M059J (cell line): ENCODE measurements at places on chromosomes 2 and 18. TPM values are rescaled to one million over a fixed set of nuclear protein-coding genes. Genes with fewer than 3 reads are reported as not detected.

The OXER1 gene
- total RNA-seq = not detected in 2 replicates

The ANKRD30B gene
- 0.57 and 3.4 TPM in 2 replicates for total RNA-seq

The GPR75 gene
- total RNA-seq = 1.0 and 2.7 TPM in 2 replicates

The TMEFF2 gene
- total RNA-seq = 0.12 and 0.34 TPM in 2 replicates

The TSN gene
- total RNA-seq = 50.5 and 62.8 TPM in 2 replicates

The SLC5A7 gene
- not detected in 2 replicates for total RNA-seq

The CYP27C1 gene
- total RNA-seq = 0.96 and 1.7 TPM in 2 replicates

The C2orf72 gene
- 1.1 and 1.6 TPM in 2 replicates for total RNA-seq

The HRH4 gene
- total RNA-seq = not detected in 2 replicates

The LIPG gene
- total RNA-seq = 37.9 and 66.5 TPM in 2 replicates

The GPBAR1 gene
- total RNA-seq = 0.37 TPM in 1 of 2 replicates, not detected in the other

The ST8SIA5 gene
- total RNA-seq = 9.8 and 12.2 TPM in 2 replicates

The FTCDNL1 gene
- total RNA-seq = 0.25 and 0.99 TPM in 2 replicates

The ALPG gene
- not detected in 2 replicates for total RNA-seq

The LDAH gene
- total RNA-seq = 16.6 and 18.5 TPM in 2 replicates

GRCh38 chr18:68676913-68677312 lies 38.0 kb downstream of the TMX3 start:
- DNase-seq = no peak

- DNase-seq = peak; percentile 83
These were observed 94.5 kb downstream of the MTCL1 start for GRCh38 chr18:8799596-8800441.

DNA sequence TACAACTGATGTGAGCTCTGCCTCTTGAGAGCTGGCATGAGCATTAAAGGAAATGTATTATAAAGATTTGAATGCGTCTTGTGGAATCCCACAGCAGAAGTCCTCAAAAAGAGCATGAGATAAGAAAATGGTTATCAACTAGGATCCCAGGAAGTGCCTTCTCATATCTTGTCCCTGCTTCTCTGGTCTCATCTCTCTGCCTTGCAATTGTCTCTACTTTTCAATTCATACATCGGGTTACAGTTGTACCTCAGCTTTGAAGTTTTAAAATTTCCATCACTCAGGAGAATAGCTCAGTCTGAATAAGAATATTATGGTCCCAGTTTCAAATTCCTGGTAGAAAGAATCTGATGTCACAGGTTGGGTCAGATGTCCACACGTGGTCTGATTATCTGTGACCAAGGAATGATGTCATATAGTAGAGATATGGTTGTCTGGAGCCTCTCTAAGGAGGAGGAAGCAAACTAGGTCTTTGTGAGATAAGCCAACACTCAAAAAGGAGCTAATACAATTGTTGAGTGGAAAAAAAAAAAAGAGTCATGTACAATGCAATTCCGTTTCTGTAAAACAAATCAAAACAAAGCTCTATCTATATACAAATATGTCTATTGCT lies 21.7 kb upstream of the CCDC88A start:
- DNase-seq = no peak

DNA sequence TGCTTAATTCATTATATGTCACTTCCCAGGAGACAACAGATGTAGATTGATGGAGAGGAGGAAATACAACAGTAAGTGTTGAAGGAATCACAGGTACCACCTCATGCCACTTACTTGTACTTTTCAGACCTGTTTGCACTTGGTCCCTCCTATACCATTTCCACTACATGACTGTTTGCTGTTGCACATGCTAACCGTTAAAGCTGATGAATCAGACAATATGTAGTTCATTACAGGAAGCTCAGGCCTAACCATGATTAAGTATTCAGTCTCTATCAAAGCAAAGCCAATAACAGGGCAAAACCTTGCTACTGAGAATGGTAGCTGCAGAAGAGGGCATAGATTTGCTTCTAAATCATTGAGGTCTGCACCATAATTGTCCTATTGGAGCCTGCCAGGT lies 30.2 kb upstream of the GRP start:
- no peak for DNase-seq

- DNase-seq = no peak
These were observed 101.1 kb upstream of the GLI2 start for GRCh38 chr2:120634533-120634932.

GRCh38 chr2:51158251-51158650 lies 126.3 kb upstream of the NRXN1 start:
- no peak for DNase-seq

- DNase-seq = no peak
These were observed 45.5 kb downstream of the ARHGEF4 start for GRCh38 chr2:130882111-130882690.

- DNase-seq = no peak
These were observed 282.8 kb downstream of the NBAS start for GRCh38 chr2:15278296-15278695.

DNA sequence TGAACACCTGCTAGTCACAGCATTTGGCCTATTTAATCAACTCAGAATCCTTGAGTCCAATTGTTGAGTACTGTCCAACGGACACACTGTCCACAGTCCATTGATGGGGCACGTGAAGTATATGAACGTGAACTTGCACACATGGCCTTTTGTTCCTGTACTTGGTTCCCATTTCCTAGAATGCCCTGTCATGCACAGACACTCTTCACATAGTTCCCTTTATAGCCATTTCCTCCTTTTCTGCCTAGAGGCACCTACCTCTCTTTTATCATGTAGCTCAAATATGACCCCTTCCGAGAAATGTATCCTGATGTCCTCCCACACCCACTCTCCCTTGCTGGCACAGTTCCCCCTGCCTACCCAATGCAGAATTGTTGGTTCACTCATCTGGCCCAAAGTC lies 8.7 kb upstream of the CRYGA start:
- DNase-seq = peak; percentile 10

- no peak for DNase-seq
These were observed 121.4 kb downstream of the ZNF236 start for GRCh38 chr18:76943542-76944339.

- peak; percentile 68 for DNase-seq
These were observed 157.5 kb downstream of the ZFP36L2 start for GRCh38 chr2:43068631-43069517.

DNA sequence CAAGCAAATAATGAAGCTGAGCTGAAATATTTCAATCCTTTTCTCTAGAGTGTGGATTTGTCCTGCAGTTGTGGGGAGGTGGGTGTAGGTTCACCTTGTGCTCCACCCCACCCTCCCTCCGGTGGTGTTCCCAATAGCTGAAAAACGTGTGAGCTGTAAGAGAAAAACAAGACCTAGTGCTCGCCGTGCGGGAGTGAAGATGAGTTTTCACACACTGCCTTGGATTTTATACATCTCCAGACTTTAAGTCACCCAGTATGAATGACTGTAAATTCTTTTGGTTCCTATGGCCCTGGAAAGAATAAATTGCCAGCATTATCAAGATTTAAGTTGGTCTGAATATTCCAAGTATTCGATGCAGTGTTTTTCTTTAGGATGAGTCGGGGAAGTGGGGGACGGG lies 1.9 kb upstream of the SOX11 start:
- no peak for DNase-seq

- DNase-seq = peak; percentile 52
These were observed 166.1 kb downstream of the ANKRD30B start for GRCh38 chr18:14914121-14914520.

- no peak for DNase-seq
These were observed 972.0 kb downstream of the DPP10 start for GRCh38 chr2:115414466-115414865.

- peak; percentile 1 for DNase-seq
These were observed 93.9 kb downstream of the ZNF804A start for GRCh38 chr2:184692141-184692734.

DNA sequence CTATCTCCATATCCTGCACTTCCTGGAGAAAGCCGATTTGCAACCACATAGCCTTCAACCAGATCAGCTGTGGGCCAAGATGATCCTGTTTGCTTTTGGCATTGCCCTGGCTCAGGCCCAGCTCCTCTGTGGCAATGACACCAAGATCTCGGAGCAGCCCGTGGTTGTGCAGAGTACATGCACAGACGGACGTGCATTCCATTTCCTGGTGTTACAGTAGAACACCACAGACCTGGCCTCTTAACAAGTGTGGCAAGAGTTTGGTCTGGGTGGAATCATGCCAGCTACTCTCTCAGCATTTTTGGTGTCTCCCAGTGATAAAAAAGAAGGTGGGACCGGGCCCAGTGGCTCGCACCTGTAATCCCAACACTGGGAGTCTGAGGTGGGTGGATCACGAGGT lies 20.0 kb downstream of the MALT1 start:
- DNase-seq = peak; percentile 36

GRCh38 chr2:134140251-134140661 lies 113.6 kb upstream of the MGAT5 start:
- DNase-seq = peak; percentile 43

DNA sequence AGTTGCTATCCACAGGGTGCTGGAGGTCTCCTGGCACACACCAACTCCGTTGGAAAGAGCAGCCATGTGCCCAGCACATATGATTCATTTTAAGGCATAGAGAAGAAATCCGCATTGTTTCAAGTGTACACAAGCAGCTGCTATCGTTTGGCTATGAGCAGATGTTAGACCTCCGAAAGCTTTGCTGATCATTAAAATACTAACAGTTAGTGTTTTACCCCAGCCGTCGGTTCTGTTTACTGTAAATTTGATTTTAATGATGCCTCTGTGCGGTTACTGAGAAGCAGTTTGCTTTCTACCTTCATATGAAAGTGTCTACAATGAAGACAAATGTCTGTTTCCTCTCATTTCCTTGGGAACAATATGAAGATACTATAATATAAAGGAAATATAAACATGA lies 154.9 kb downstream of the PTGR3 start:
- no peak for DNase-seq

GRCh38 chr2:216215658-216216390 lies 106.7 kb downstream of the XRCC5 start:
- DNase-seq = peak; percentile 50

DNA sequence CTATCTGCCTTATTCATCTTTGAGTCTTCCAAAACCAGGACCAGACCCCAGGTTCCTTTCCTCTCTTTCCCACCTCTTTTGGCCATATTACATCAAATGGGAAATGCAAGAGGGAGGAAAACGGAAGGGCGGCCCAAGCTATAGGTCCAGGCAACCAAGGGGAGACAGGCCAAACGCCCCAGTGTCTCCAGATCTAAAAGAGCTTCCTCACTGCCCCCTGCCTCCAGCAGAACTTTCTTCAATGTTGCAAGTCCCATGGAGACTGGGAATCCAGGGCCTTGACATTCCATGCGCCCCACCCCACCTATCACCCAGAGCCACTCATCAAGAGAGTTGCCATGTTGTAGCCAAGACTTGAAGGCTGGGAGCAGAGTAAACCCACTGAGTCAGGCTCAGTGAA lies 15.4 kb downstream of the TNS1 start:
- no peak for DNase-seq

GRCh38 chr2:216404010-216404618 lies 8.2 kb upstream of the SMARCAL1 start:
- DNase-seq = peak; percentile 42

GRCh38 chr2:80298954-80299353 lies 5.6 kb downstream of the LRRTM1 start:
- no peak for DNase-seq

DNA sequence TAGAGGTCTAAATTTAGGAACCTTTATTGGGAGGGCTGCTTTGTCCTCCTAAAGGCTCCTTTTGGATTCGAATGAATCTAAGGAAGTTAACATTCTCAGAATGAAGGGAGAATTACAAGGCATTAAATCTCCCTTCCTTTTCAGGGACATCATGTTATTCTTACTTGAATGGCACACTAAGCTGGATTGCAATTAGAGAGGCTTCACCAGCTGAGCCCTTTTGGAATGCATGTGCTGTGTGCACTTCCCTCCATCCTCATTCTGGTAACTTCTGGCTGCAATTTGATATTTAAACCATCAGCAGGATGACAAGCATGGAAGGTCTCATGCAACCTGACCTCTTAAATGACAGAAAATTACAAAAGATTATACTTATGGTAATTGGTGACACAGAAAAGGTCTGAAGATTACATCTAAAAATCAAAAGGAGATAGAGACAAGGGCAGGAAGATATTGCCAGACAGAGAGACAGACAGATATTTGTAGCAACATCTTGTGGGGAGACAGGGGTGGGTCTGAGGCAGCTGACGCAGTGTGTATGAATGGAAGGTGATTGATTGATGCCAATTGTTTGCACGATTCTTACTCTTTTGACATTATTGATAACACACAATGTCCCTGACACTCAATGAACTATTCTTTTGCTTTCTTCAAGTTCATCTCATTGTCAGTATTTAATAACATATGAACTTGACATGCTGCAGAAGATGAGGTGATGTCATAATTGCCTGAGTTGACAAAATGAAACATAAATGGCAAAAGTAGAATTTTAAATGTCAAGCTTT lies 570.8 kb upstream of the GYPC start:
- DNase-seq = no peak

- DNase-seq = no peak
These were observed 313.4 kb downstream of the PRKCE start for GRCh38 chr2:45964906-45965305.

DNA sequence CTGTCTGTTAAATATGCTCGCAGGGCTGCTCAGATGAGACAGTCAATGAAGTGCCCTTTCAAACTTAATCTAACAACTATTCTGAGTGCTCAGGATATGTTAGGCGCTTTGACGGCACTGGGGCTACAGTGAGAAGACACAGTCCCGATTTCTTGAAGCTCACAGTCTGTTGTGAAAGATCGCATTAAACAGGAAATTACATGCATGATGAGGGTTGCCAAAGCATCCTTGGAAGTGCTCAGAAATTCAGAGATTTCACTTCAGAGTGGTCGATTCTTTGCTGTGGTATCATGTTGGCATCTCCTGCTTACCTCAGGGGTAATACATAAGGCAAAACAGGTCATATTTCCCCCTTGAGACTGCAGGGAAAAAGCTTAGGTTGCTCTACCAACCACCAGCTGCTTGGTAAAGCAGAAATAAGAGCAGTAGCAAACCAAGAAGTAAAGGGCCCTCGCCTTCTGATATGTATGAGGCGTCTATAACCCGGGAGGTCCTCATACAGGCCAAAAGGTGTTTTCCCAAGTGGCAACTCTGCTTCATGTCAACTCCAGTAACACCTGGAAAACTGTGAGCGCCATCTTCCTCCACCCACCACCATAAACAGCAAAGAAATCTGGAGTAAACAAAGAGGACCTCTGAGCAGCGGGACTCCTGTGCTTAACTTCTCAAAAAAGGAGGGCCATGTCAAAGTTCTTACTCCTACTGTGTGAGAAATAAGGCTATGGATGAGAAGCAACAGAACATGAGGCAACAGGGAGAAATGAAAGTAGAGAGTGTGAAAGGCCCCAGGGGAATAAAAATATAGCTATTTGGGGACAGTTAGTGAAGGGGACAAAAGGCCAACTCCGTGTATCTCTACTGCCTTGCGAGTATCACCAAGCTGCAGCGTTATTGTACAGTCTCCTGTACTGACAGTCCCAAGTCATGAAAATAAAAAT lies 79.3 kb downstream of the CLHC1 start:
- no peak for DNase-seq

DNA sequence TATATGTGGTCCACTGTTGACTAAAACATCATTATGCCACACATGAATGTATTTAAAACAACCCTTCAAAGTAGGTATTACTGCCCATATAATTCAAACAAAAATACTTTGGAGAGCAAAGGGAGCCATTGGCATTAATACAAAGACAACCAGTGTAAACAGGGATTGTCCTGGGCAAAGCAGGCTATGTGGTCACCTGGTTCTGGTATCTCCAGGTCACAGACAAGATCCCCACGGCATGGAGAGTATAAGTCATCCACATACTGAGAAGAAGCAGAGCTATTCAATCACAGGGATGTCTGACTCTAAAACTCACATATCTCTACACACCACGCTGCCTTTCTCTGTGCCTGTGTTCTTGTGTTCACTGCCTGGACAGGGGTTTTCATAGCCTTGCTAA lies 81.4 kb upstream of the BZW1 start:
- no peak for DNase-seq
